ENCODE measurements at places on chromosomes 3 and 15. TPM values are rescaled to one million over a fixed set of nuclear protein-coding genes. Genes with fewer than 3 reads are reported as not detected.

Gene NAALADL2
- 19.7 TPM for total RNA-seq

Gene BTLA
- total RNA-seq, result not detected

Gene CHRFAM7A
- 0.17 TPM for total RNA-seq

Gene CYP1A2
- total RNA-seq, result not detected

Gene WDR72
- not detected for total RNA-seq

Gene CLDN18
- under 0.01 TPM for total RNA-seq

Gene LYZL4
- not detected for total RNA-seq

Gene KCNMB3
- total RNA-seq, result 0.50 TPM

Gene AADACL2
- not detected for total RNA-seq

Gene RASL12
- 108 TPM for total RNA-seq

Gene NEK10
- 38.5 TPM for total RNA-seq

Gene FETUB
- total RNA-seq, result not detected

Gene RETNLB
- not detected for total RNA-seq

Gene IMPG2
- 0.33 TPM for total RNA-seq

Gene CAMK2N2
- total RNA-seq, result not detected

Gene TRH
- total RNA-seq, result not detected

Measured in smooth muscle cell of trachea (primary cell).